ENCODE measurements at places on chromosomes 5 and 9. TPM values are rescaled to one million over a fixed set of nuclear protein-coding genes. Genes with fewer than 3 reads are reported as not detected.

HEMGN gene
- polyA plus RNA-seq, result 4.0 TPM

SCGB3A1 gene
- not detected for polyA plus RNA-seq

KIAA1958 gene
- 0.63 TPM for polyA plus RNA-seq

- DNase-seq, result no peak
Measured at GRCh38 chr5:96692441-96692840, 30.3 kb downstream of the CAST start.

GRCh38 chr9:131627326-131627647, 82.0 kb downstream of the PRRT1B start:
- DNase-seq, result no peak
